ENCODE measurements at places on chromosomes 11 and 22. TPM values are rescaled to one million over a fixed set of nuclear protein-coding genes. Genes with fewer than 3 reads are reported as not detected.
A peak's percentile ranks its signal among the peaks of the same experiment; 100 is the strongest.

- DNase-seq = no peak
- no peak overlapping the region for H3K4me3 ChIP-seq
- peaks cover 41% of the 10 kb centered on the region for H3K4me1 ChIP-seq
- peaks cover 100% of the 10 kb centered on the region for H3K36me3 ChIP-seq
- H3K27ac ChIP-seq = no peak overlapping the region
- no peaks in the 10 kb centered on the region for H3K27me3 ChIP-seq
Observed at GRCh38 chr22:43177479-43177878, 9.5 kb downstream of the TTLL12 start.

DNA sequence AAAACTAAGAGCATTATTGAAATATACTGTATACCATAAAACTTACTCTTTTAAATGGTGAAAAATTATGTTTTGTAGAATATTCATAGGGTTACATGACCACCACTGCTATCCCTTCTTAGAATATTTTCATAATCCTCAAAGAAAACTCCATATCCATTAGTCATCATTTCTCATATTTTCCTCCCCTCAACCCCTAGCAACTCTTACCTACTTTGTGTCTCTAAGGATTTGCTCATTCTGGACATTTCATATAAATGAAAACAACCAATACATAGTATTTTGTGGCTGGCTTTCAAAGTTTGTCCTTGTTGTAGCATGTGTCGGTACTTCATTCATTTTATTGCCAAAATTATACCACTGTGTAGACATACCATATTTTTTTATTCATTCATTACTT lies 863.8 kb downstream of the KCNA4 start:
- H3K4me3 ChIP-seq = no peak overlapping the region
- H3K27me3 ChIP-seq = no peaks in the 10 kb centered on the region
- H3K27ac ChIP-seq = no peak overlapping the region

DNA sequence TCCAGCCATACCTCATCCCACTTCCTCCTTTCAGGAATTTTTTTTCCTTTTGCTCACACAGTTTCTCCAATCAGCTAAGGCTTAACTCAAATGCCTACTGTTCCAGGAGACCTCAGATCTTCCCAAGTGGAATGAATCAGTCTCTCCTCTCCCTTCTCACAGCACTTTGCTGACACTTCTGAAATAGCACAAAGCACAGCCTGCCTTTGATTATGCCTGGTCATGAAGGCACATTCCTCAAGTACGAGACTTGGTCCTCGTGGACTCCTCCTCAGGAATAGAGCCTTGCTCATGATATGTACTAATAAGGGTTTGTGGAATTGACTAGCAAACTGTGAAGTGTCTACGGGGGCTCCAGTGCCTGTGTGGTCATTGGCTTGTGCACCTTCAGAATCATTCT lies 176.7 kb upstream of the TENM4 start:
- H3K4me3 ChIP-seq = no peak overlapping the region
- no peaks in the 10 kb centered on the region for H3K27me3 ChIP-seq
- H3K4me1 ChIP-seq = no peaks in the 10 kb centered on the region

- no peaks in the 10 kb centered on the region for H3K27me3 ChIP-seq
- peaks cover 6% of the 10 kb centered on the region for H3K4me1 ChIP-seq
- no peak overlapping the region for H3K4me3 ChIP-seq
- no peak overlapping the region for H3K27ac ChIP-seq
Observed at GRCh38 chr11:45110562-45110961, 35.9 kb upstream of the PRDM11 start.

- H3K4me3 ChIP-seq = no peak overlapping the region
- no peaks in the 10 kb centered on the region for H3K36me3 ChIP-seq
Observed at GRCh38 chr22:44147821-44148574, 32.7 kb upstream of the PARVG start.

GRCh38 chr22:32202539-32203180 lies 2.2 kb downstream of the RFPL2 start:
- no peaks in the 10 kb centered on the region for H3K27me3 ChIP-seq
- H3K27ac ChIP-seq = no peak overlapping the region
- no peaks in the 10 kb centered on the region for H3K36me3 ChIP-seq
- peaks cover 24% of the 10 kb centered on the region for H3K4me1 ChIP-seq
- no peak overlapping the region for H3K4me3 ChIP-seq

The C11orf21 gene
- total RNA-seq = 0.94 TPM

The SCN4B gene
- total RNA-seq = 4.2 TPM

- H3K27ac ChIP-seq = no peak overlapping the region
- peaks cover 23% of the 10 kb centered on the region for H3K4me1 ChIP-seq
- no peak for DNase-seq
- no peaks in the 10 kb centered on the region for H3K27me3 ChIP-seq
- peaks cover 4% of the 10 kb centered on the region for H3K36me3 ChIP-seq
Observed at GRCh38 chr22:46652081-46652846, 32.1 kb downstream of the GRAMD4 start.

- H3K27ac ChIP-seq = no peak overlapping the region
- H3K27me3 ChIP-seq = no peaks in the 10 kb centered on the region
- H3K36me3 ChIP-seq = no peaks in the 10 kb centered on the region
- H3K4me3 ChIP-seq = no peak overlapping the region
Observed at GRCh38 chr22:50039669-50040443, 18.2 kb downstream of the TTLL8 start.

The VSIG2 gene
- 5.1 TPM for total RNA-seq

DNA sequence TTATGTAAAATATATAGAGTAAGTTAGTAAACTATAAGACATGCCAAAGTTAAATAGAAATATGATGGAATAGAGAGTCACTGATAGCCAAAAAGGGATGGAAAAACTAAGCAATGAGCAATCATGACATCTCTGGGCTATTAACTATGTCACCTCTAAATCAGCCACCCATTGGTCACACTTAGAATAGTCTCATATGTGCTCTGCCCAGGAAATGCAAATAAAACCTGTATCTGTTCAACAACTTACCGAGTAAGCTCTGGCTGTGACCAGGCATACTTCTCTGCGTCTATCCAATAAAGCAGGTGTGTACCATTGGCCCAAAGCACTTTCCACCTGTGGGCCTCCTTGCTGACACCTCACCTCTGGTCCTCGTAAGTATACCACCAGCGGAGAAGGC lies 1.6 kb upstream of the ARL14EP start:
- H3K4me1 ChIP-seq = peaks cover 34% of the 10 kb centered on the region
- no peak overlapping the region for H3K27ac ChIP-seq
- no peak overlapping the region for H3K4me3 ChIP-seq
- DNase-seq = no peak

The SOX6 gene
- total RNA-seq = 7.9 TPM

DNA sequence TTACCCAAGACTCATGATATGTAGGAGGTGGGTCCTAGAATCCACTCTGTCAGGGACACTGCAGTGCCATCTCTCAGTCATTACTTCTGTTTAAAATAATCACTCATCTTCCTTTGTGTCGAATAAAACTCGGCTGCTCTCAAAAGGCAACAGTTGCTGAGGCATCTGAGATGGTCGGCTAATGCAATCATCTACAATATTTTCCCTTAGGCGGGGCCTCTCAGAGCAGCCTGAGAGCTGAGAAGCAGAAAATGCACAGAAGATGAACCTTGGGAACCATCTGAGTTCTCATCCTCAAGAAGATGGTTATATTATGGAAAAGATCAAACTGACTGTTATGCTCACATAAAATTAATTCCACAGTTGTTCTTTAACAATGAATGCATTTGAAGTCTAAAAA lies 1518.2 kb upstream of the TENM4 start:
- DNase-seq = no peak
- H3K4me3 ChIP-seq = no peak overlapping the region
- H3K4me1 ChIP-seq = peaks cover 35% of the 10 kb centered on the region

The CD3G gene
- total RNA-seq = 0.85 TPM

The SELENOH gene
- total RNA-seq = 166 TPM

The HIKESHI gene
- total RNA-seq = 35.6 TPM

The P2RY6 gene
- total RNA-seq = 1.3 TPM

DNA sequence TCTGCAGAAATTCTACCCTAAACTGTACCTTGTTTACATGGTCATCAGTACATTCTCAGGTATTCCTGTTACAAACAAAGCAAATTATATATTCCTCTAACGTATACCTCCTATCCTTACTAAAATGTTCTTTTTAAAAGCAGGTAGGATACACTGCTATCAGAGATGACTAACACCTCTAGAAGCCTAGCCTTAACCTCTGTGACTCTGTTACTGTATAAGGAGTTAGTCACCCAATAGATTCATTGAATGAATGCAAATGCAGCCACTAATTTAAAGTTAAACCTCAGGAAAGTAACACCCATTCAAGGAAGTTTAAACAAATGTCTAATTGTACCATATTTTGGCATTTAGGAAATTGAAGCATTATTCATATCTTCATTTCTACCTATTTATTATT lies 82.2 kb downstream of the FCHSD2 start:
- H3K27me3 ChIP-seq = no peaks in the 10 kb centered on the region
- H3K36me3 ChIP-seq = no peaks in the 10 kb centered on the region
- H3K27ac ChIP-seq = no peak overlapping the region
- H3K4me3 ChIP-seq = no peak overlapping the region
- no peaks in the 10 kb centered on the region for H3K4me1 ChIP-seq

DNA sequence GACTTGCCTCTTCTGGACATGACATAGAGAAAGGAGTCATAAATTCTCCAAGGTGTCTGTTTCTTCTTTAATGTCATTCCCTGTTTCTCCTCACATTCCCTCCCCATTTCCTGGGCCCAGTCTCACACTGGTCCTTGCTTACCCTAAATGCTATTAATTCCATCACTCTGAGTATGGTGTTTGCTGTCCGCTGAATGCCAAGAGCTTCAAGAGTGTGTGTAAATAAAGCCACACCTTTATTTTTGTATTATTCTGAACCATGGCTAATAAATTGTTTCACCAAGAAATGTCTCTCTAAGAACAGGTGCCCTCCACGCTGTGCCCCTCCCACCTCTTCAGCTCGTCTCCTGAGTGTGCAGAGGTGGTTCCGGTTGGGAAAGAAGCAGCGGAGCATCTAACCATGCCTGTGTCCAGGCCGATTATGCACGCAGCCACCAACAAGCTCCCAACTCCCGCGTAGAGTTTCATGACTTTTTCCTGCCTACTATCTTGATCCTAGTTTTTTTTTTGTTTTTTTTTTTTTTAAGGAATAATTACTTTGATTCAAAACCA lies 8.6 kb downstream of the TMEM121B start:
- no peak overlapping the region for H3K27ac ChIP-seq
- DNase-seq = no peak
- H3K36me3 ChIP-seq = peaks cover 17% of the 10 kb centered on the region
- H3K4me3 ChIP-seq = no peak overlapping the region

The POTEH gene
- not detected for total RNA-seq

GRCh38 chr11:272931-273198 lies 5.3 kb upstream of the NLRP6 start:
- no peak for DNase-seq
- H3K36me3 ChIP-seq = no peaks in the 10 kb centered on the region
- no peak overlapping the region for H3K27ac ChIP-seq
- H3K4me1 ChIP-seq = no peaks in the 10 kb centered on the region
- no peak overlapping the region for H3K4me3 ChIP-seq

- H3K4me1 ChIP-seq = no peaks in the 10 kb centered on the region
- no peak overlapping the region for H3K27ac ChIP-seq
- no peaks in the 10 kb centered on the region for H3K36me3 ChIP-seq
- H3K27me3 ChIP-seq = peaks cover 17% of the 10 kb centered on the region
- H3K4me3 ChIP-seq = no peak overlapping the region
Observed at GRCh38 chr11:18235394-18236334, 938 bp downstream of the SAA4 start.

The MOGAT2 gene
- total RNA-seq = not detected

- no peak for DNase-seq
- H3K27ac ChIP-seq = no peak overlapping the region
Observed at GRCh38 chr11:84829162-84829561, 798.0 kb downstream of the DLG2 start.

The HEPN1 gene
- total RNA-seq = not detected

DNA sequence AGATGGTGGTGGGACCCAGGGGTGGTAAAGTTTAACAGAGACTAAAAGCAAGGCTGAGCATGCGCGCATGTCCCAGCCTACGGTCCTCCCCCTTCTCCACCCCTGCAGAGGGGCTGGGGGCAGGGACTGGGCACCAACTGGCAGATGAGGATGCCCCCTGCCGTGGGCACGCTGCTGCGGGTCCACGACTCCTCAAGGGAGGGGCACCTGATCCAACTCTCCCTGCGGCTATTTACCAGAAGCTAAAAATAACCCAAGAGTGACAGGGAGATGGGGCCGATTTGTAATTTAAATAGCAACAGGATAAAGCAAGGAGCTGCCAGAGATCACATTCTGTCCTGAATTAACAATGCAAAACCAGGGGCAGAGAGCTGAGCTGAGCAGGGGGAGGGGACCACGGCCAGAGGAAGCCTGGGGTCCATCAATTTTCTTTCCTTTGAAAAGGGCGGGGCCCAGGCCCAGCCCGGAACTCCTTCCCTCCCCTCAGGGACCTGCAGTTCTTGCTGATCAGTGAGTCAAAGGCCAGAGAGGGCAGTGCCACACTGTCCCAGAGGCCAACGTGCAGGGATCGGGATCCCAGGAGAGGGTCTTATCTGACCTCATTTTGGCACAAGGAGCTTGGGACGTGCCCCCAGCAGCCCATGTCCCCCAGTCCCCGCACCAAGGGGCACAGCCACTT lies 8.1 kb upstream of the DGKZ start:
- peak overlapping the region; percentile 51 for H3K4me3 ChIP-seq
- peak overlapping the region; percentile 85 for H3K27ac ChIP-seq
- DNase-seq = no peak
- no peaks in the 10 kb centered on the region for H3K27me3 ChIP-seq

Measured in esophagus squamous epithelium (tissue), 5 donors.